Mesothelial cell of epicardium (in vitro differentiated cells): ENCODE measurements at places on chromosomes 6 and 20.

DNA sequence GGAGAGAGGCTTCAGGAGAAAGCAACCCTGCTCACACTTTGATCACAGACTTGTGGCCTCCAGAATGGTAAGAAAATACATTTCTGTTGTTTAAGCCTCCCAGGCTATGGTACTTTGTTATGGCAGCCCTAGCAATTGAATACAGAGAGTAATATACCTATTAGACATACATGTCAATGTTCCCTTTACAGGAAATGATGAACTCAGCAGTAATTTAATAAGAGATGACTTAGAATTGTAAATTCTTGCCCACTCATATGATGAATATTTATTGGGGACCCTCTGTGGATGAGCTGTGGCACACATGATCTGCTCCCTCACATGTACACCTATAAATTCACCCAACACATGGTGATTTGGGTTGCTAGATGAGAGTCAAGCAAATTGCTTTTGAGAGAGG is 20.4 kb upstream of the FOXA2 start:
- no peak for DNase-seq

- DNase-seq = no peak
These were observed 433.2 kb upstream of the SPTLC3 start for GRCh38 chr20:12575352-12576095.

- no peak for DNase-seq
These were observed 23.8 kb upstream of the CHMP4B start for GRCh38 chr20:33787253-33787891.

GRCh38 chr20:36820073-36820472 is 46.5 kb upstream of the DSN1 start:
- DNase-seq = no peak

DNA sequence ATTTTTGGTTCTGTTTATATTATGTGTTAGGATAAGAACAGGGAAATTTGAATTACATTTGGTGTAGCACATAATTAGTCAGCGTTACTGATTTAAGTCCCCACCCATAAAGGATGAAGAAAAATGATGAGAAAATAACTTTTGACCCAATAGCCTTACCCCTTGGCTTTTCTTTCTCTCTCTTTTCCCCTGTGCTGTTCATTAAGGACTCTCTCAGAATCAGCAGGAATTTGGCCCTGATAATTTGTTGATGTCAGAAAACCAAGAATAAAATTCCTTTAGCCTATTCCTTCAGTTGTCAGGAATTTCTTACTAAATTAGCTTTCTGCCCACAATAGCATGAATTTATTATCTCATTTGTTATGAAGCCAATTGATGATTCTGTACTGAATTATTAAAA is 18.5 kb downstream of the PLCB1 start:
- no peak for DNase-seq

GRCh38 chr6:137772541-137773250 is 94.4 kb upstream of the TNFAIP3 start:
- no peak for DNase-seq

- DNase-seq = no peak
These were observed 33.3 kb upstream of the CITED2 start for GRCh38 chr6:139407718-139408222.

GRCh38 chr6:49030251-49031020 is 432.6 kb downstream of the MMUT start:
- DNase-seq = no peak

DNA sequence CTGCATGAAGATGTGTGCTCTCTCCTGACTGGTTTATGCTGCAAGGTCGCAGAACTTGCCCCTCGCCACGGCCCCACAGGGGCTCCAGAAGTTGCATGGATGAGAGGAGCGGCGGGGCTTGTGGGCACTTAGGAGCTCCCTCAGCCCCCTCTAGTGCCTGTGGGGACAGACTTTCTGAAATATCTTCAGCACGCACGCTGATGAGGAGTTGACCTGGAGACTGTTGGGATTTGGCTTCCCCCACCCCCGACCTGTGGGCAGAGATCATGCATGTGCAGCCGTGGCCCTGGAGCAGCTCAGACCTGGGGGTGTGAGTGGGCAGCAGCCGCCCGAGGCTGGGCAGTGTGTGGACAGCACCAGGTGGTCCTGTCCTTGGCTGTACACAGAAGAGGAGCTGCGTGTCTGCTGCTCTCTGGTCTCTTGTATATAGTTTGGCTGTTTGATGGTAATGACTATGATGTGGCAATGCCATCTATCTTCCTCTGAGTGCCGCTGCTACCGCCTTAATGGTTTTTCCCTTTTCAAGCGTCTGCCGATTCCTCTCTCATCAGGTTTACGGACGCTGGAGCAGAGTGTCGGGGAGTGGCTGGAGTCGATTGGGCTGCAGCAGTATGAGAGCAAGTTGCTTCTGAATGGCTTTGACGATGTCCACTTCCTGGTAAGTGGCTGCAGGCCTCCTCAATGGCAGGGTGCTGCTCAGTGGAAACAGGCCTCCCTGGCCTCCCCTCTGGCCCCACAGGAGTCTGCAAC is 81.4 kb downstream of the TCP11 start:
- no peak for DNase-seq

- DNase-seq = no peak
These were observed 60.0 kb downstream of the NINL start for GRCh38 chr20:25525295-25525694.

GRCh38 chr6:133806382-133807140 is 82.4 kb upstream of the TCF21 start:
- DNase-seq = no peak

DNA sequence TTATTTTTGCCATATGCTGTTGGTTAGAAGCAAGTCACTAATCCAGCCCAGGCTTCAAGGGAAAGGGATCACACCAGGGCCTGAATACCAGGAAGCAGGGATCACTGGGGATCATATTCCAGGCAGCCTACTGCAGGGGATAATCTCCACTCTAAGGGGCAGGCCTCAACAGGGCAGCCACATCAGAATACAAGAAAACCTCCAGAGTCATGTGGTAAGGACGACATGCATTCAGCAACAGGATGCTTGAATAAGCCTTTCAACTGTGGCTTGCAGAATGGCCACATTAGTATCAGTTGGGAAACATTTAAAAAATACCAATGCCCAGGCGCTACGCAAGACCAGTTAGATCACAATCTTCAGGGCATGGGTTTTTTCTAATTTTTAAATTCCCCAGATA is 109.1 kb downstream of the LY86 start:
- DNase-seq = no peak
